ENCODE measurements at places on chromosomes 11 and 22.

- no peak for DNase-seq
Observed at GRCh38 chr22:29947410-29948384, 64.7 kb downstream of the MTMR3 start.

- no peak for DNase-seq
Observed at GRCh38 chr11:77436969-77437368, 36.9 kb downstream of the PAK1 start.

DNA sequence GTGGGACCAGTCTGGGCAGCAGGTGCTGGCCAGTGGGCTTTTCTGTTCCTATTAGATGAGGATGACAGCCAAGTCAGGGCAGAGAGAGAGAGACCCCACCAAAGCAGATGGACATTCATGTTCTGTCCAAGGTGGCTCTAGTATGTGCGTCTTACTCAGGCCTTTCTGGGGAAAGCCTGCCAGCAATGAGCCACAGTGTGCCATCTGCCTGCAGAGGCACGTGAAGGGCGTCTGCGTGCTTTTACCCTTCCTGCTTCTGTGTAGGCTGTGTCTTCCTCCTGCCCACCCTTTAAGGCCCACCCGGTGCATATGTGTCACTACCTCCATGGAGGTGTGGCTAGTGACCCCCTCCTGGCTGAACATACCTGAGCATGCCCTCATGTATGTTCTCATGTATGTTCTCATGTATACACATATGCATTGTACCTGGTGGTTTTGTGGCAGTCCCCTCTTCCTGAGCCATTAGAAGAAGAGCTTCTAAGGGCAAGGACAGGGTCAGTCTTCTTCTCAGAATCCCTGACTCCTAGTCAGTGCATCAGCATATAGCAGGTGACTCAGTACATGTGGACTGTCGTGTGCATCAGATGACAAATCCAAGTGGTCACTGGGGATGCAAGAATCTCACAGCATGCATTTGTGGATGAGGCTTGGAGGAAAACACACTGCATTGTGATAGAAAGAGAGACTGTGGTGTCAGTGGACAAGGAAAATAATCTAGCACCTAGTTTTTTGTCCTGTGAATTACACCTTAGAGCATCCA, 90.4 kb upstream of the YWHAH start:
- no peak for DNase-seq

DNA sequence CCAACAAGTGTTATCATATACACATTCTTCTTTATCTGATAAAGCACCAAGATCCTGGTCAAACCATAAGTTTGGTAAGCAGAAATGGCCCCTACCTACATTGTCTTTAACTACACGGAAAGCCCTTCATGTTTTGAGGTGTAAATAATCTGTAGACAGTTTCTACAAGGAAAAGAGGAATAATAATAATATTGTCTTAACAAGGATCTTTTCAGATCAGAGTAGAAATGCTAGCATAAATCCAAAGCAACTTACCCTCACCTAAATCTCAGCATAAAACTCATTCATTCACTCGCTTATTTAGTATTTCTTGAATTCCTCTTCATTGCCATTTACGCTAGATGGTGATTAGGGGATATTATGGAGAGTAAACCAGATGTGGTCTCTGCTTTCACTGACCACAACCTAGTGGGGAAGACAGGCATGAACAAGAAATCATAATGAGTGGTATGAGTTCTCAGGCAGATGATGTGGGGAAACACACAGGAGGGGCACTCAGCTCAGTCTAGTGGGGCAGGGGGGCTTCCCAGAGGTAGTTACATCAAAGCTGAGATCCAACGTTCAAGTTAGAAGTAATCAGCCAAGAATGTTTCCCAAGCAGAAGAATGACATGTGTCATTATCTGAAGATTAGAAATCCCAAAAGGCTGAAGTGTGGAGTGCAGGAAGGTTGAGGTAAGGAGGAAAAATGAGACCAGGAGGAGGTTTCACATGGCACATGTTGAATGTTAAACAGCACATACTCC, 65.4 kb upstream of the ZC3H12C start:
- DNase-seq, result no peak

GRCh38 chr11:15884777-15885540, 471.4 kb downstream of the SOX6 start:
- no peak for DNase-seq
